ENCODE measurements at places on chromosomes 16 and 17.

DNA sequence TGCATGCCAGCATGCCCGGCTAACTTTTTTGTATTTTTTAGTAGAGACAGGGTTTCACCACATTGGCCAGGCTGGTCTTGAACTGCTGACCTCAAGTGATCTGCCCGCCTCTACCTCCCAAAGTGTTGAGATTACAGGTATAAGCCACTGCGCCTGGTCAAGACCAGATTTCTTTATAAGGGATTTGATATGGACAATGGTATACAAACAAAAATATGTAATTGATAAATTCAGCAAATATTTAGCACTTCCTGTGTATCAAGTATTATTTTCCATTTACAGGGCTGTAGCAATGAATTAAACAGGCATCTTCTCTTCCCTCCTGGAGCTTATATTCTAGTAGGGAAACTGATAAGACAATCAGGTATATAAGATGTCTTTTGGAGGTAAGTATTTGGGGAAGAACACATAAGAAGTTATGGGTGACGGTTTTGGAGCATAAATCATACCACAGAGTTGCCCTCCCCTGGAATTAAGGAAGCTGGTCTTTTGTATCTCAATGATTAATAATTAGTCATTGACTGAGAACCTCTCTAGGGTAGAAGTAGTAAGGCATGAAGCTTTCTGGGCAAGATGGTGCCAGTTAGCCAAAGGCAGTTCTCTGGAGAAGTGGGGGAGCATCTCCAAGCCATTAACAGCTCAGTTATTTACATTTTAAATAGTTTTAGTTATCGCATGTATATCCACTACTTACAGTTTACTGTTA lies 35.8 kb downstream of the TANC2 start:
- peak; percentile 61 for DNase-seq

- no peak for DNase-seq
These were observed 407 bp downstream of the MCRIP1 start for GRCh38 chr17:81832608-81833159.

- DNase-seq, result no peak
These were observed 306.6 kb downstream of the MAF start for GRCh38 chr16:79293836-79294460.

- DNase-seq, result peak; percentile 5
These were observed 217.4 kb upstream of the TNRC6C start for GRCh38 chr17:77741109-77741508.

DNA sequence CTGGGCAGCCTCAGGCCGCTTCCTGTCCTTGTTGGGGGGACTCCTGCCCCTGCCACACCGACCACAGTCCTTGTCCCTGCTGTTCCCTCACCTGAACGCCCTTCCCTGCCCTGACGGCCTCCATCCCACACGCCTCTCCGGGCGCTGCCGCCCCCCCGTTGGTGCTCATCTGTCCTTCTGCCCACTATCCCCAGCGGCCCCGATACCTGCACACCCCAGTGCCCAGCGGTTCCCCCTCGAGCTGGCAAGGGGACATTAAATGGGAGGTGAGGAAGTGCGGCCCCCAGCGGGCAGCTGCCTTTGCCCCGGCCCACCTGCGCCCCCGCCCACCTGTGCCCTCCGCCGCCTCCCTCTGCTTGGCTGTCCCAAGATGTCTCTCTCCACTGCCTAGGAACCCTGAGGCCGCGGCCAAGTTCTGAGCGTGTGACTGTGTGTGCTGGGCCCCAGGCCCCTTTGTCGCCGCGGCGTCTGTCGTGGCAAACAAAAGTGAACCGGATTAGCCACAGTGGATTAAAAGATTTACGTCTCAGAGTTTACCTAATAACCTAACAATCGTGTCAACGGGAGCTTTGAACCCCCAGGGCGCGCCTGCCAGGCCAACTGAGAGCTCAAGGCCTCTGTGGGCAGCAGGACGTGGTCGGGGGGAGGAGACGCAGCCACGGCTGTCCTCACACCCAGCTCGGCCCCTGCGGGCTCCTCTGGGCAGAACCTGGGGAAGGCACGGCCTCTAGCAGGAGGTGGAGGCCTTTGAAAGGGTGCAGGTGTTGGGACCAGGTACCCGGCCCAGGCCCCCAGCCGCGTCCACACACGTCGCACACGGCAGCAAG lies 7.6 kb upstream of the AXIN1 start:
- DNase-seq, result no peak

GRCh38 chr17:2878751-2879254 lies 82.6 kb downstream of the RAP1GAP2 start:
- no peak for DNase-seq

- no peak for DNase-seq
These were observed 19.5 kb downstream of the HLF start for GRCh38 chr17:55284001-55284884.

- no peak for DNase-seq
These were observed 10.9 kb downstream of the SLC9A5 start for GRCh38 chr16:67259705-67260104.

DNA sequence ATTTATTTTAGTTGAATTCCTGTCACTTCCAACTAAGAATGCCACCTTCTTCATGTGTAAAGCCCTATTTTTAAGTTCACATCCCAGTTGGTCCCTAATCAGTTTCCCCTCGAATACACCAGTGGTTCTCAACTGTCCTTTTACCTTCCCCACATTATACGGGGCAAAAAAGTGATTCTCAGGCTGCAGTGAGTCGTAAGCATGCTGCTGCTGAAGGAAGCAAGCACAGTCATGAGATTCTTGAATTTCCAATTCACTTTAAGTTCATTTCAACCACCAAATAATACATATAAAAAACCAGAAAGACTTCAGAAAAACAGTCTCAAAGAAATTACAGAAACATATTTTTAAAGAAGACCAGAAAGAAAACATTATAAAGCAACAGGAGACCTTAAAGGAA lies 47.9 kb downstream of the UBE2G1 start:
- DNase-seq, result no peak

DNA sequence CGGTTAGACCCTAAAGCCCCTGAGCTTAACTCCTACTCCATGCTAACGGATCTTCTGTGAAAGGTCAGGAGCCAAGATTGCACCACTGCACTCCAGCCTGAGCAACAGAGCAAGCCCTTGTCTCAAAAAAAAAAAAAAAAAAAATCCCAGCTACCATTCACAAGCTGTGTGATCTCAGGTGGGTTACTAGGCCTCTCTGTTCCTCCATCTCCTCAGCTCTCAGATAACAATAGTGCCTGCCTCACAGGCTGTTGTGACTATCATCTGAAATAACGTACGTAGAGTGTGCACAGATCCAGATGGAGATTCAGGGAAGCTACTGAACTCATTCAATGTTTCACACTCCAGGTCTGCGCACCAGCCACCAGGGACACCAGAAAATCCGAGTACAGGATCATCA lies 57.8 kb downstream of the C16orf95 start:
- DNase-seq, result no peak

- peak; percentile 77 for DNase-seq
These were observed 14.2 kb upstream of the RIPOR1 start for GRCh38 chr16:67514382-67514828.

DNA sequence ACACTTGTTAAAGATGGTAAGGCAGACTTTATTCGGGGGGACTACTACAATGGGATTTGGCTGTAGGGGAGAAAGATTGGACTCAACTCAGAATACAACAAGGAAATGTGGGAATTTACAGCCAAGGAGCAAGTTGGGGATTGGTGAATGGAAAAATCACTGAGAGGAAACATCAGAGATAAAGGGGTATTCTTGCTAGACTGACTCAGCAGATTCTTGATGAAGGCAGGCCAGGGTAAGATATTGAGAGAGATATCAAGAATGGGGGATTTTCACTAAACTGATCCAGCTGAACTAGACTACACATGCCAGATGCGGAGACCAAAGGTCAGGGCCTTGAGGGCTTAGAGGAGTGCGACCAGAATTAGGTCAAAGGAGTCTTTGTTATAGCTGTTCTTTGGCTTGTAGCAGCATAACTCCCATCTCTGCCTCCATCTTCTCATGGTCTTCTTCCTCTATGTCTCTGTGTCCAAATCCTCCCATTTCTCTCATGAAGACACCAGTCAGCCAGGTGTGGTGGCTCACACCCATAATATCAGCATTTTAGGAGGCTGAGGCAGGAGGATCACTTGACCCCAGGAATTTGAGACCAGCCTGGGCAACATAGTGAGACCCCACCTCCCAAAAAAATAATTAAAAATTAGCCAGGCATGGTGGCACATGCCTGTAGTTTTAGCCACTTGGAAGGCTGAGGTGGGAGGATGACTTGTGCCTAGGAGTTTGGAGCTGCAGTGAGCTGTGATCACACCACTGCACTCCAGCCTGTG lies 17.3 kb downstream of the CHD9NB start:
- DNase-seq, result no peak

- peak; percentile 69 for DNase-seq
These were observed 12.2 kb upstream of the AKTIP start for GRCh38 chr16:53515259-53515658.

DNA sequence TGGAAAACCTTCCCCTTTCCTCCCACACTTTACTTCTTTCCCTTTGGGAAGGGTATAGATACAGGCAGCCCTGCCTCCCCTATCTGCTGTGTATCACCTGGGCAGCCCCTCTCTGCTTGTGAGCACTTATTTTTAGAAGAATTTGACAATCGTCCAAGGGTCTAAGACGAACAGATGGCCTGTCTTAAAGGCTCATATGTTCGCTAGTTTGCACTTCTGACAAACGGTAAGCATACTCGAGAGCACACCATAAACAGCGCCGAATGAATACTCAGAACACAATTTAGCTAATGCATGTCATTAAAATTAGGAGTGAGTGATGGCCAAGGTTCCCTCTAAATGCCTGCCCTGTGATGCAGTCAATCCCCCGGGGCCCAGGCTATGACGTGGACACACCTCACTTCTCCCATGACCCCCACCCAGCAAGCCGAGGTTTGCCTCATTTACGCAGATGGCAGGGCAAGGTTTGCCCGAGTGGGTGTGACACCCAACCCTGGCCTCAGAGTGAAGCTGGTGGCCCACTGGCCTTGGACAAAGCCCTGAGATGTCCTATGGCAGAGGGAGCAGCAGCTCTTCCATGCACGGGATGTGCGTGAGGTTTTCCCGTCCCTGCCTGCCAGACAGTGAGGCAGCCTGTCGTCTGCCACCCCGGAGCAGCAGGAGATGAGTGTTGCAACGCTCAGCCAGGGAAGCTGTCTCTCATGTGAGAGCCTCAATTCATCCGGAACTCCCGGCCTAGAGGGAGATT lies 125.2 kb downstream of the C16orf78 start:
- DNase-seq, result no peak

- no peak for DNase-seq
These were observed 50.4 kb downstream of the TRARG1 start for GRCh38 chr17:1329745-1330343.

- DNase-seq, result peak; percentile 51
These were observed 6.1 kb upstream of the SERPINF2 start for GRCh38 chr17:1736348-1737281.

DNA sequence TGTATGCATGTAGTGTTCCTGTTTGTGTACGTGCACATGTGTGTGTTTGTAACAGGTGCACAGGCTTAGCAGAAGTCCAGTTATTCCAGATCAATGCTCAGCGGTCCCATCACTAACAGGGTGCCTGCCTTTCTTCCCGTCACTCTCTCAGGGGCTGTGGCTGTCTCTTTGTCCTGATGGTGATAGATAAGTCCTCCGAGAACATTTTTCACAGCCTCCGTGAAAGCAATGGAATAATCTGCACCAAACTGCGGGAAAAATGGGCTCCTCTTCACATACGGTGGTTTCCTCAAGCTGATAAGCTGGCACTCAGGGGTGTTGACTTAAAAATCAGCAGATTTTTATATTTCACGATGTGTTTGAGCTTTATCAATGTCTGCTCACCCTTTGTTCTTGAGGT lies 342.3 kb downstream of the TMEM114 start:
- DNase-seq, result no peak

- DNase-seq, result no peak
These were observed 20.7 kb downstream of the ASIC2 start for GRCh38 chr17:33272438-33272837.

- DNase-seq, result peak; percentile 30
These were observed 32.7 kb downstream of the CDK5R1 start for GRCh38 chr17:32519228-32520103.

- DNase-seq, result no peak
These were observed 198.7 kb downstream of the KIF2B start for GRCh38 chr17:54021418-54021817.

GRCh38 chr17:21157586-21158370 lies 31.0 kb downstream of the DHRS7B start:
- DNase-seq, result no peak

- DNase-seq, result no peak
These were observed 51.4 kb downstream of the WSB1 start for GRCh38 chr17:27345141-27345904.

DNA sequence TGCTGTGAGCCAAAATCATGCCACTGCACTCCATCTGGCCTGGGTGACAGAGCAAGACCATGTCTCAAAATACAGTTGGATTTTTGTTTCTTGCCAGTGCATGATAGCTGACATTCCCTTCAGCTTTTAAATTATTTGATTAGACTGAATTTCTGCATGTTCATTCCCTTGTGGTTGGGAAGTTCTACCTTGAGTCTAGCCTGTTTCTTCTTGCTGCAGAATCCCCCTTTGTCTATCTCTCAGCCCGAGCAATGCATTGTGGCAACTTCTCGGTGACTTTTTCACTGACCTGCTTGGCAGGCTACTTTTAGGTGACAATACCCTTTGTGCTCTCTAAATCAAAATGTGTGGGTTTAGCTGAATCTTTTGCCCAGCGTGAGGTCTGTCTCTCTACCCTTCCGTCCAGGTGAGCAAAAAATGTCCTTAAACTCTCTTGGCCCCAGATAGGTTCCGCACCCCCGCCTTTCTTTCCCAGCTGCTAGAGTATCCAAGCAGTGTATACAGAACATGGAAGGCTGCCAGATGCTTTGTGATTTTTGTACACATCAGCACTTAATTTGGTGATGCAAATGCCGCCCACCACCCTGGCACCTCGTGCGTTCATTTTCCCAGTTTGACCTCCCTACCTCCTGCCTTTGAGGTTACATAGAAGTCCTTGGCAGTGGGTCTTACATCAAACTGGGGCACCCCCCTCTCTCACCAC lies 130.2 kb downstream of the ABCC6 start:
- DNase-seq, result no peak

DNA sequence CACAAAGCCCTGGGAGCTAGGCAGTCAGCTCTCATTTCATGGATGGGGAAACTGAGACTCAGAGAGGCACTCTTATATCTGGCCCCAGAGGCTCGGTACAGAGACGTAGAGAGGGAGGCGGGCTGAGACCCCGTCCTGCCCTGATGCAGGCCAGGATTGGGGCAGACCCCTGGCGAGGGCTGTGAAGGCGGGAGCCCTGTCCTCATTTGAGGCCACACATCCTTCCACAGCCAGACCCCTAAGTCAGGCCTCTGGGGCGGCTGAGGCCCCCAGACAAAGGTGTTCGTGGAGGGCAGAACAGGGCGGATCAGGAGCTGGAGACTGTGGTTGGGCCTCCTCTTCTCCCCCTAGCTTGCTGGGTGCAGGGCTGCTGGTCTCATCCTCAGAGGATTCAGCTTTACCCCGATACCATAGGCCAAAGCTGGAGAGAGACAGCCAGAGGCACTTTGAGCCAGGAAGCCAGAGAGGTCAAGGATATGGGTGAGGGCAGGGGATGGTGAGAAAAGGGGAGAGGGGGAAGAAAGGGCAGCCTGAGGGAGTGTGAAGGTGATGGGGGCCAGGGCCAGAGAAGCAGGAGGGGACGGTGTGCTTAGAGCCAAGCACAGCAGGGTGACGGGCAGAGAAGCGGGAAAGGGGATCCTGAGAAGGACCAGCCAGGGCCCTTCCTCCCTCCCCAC lies 805 bp upstream of the SCARF1 start:
- DNase-seq, result no peak

GRCh38 chr16:70298988-70299938 lies at the start of gene DDX19B:
DDX19B (plus strand) TSS chr16:70299186; CDS start chr16:70299298, 112 bp downstream.
- peak; percentile 67 for DNase-seq

GRCh38 chr17:78879635-78880186 lies 23.3 kb downstream of the CEP295NL start:
- DNase-seq, result peak; percentile 86

- peak; percentile 32 for DNase-seq
These were observed 52.5 kb downstream of the ZFPM1 start for GRCh38 chr16:88505405-88506082.

All from HT1080 (cell line).